ENCODE measurements at places on chromosomes 7 and 10.

- no peak for DNase-seq
Measured at GRCh38 chr7:147653456-147653855, 937.1 kb upstream of the C7orf33 start.

DNA sequence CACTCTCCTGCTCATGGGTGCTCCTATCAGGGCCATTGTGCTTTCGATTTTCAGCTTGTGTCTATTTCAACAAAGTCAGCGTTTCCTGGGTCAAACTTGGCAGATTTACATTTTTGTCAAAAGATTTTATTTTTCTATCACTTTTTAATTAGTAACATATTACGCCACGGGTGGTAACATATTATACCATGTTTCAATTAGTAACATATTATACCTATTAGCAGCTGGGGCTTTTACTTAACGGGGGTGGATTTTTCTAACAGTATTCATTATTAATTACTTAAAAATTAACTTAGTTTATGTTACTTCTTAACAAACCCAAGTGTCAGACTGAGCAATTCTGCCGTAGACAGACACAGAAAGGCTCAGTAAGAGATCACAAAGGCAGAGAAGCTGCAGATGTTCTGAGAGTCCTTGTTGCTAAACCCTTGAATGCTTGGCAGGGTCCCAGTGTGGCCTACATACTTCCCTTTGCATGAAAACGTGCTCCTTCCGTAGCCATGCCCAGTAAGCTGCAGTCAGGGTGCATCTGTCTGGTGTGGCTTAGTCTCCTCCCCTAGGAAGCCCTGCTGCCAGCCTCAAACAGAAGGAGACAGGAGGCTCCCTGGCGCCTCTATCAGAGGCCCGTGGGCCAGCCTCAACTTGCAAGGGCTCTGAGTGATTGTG, 263.1 kb upstream of the CXCL12 start:
- DNase-seq = no peak

- peak; percentile 41 for DNase-seq
Measured at GRCh38 chr7:25259487-25260243, 31.4 kb upstream of the NPVF start.

DNA sequence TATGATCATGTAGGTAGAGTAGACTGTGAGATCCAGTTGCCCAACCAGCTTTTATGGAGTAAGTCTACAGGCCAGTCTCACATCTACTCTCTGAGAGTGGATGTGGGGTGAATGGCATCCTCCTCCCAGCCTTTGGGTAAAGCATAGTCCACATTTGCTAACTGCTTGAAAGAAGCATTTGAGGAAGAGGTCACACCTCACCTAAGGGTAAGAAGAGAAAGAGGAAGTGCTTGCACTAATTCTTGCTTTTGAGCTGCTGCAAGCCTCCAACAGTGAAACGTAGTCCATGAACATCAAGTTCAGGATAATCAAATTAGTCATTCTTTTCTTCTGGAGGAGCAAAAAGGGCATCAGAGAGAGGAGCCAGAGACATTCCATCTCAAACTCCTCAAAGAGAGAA, 93.9 kb upstream of the AGR3 start:
- DNase-seq = no peak

DNA sequence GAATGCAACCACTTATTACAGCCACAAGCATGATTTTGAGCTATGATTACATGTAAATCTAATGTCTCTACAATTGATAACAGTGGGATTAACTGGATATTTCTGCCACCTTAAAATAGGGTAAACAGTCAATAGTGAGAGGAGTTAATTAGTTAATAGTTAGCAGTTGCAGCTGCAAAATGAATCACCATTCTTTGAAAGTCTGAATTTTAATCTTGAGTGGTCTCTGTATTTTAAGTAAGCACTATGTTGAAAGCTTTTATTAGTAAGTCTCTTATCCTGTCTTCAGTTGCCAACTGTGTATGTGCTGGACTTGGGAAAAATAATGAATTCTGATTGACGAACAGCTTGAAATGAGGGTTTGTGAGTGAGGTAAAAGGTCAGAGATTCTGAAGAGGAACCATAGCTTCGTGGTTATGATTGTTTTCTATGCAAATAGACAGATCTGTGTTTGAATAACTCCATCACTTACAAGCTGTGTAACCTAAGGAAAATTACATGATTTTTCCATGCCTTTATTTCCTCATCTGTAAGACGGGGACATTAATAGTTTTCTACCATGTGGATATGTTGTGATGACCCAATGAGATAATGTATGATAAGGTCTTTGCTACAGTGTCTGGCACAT, 75.2 kb downstream of the RNLS start:
- DNase-seq = no peak

GRCh38 chr10:118953598-118954393, 75.7 kb upstream of the NANOS1 start:
- no peak for DNase-seq

- DNase-seq = no peak
Measured at GRCh38 chr7:138483531-138483930, 23.5 kb downstream of the TRIM24 start.

- no peak for DNase-seq
Measured at GRCh38 chr10:27285093-27285492, 44.5 kb upstream of the ACBD5 start.

DNA sequence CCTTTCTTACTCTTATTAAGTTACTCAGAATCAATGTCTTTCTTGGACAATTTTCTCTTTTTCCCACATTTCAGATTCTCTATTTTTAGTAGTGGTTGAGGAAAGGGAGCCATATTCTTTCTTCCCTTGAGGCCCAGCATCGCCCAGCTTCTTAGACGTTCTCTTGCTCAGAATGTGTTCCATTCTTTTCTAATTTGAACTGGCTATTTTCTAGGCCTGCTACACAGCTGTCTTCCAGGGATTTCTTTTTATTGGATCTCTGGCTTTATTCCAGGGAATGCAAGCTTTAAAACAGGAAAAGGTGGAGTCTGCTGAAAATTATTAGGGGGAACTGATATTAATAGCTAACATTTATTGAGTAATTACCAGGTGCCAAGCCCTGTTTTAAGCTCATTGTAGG, 58.3 kb downstream of the WIPF3 start:
- no peak for DNase-seq

DNA sequence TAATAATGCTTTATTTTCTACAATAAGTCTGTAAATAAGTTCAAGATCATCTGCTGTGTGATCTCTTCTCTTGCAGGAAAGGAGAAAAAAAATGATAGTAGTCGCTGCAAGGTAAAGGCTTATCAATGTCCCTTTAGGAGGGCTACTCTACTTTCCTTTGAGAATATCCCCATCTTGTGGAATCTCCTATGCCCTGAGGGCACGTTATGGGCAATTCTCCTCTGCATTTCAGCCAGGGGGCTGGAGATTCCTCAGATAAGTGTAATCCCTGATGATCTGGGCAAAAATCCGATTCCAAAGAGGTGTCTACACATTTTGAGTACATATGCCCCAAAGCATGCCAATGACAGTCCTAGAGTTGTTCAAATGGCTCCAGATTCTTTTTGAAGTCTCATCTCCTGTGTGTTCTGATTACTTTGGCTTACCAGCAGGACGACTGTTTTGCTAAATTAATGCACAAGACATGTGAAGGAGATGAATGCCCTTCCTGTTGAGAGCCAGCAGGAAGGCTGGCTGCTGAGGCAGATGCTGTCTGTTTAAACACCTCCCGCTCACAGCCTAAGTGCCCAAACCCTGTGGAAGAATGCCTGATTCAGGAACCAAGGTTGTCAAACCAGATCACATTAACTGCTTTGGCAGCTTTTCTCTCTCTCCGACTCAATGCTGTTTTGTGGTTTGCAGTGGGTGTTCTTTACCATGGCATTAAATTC, 171.2 kb upstream of the COL1A2 start:
- DNase-seq = no peak

DNA sequence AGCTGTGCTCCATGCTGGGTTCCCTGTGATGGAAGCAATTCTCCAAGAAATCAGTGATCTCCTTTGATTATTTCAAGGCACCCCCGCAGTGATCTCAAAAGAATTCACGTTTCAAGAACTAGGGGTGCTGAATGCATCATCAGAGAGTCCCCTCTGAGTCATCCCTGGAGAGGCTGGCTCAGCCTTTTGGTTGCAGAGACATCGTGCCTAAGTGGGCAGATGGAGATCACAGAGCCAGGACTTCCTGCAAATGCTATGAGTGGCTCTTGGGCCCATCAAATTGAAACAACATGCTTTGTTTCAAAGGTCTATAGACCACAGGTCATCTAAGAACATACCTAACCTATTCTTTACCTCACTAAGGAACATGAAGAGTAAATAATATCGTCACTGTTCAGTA, 41.5 kb upstream of the PLEKHA1 start:
- DNase-seq = no peak

- no peak for DNase-seq
Measured at GRCh38 chr7:128530855-128531104, 54.2 kb downstream of the METTL2B start.

- no peak for DNase-seq
Measured at GRCh38 chr7:33039257-33039902, 23.2 kb downstream of the NT5C3A start.

DNA sequence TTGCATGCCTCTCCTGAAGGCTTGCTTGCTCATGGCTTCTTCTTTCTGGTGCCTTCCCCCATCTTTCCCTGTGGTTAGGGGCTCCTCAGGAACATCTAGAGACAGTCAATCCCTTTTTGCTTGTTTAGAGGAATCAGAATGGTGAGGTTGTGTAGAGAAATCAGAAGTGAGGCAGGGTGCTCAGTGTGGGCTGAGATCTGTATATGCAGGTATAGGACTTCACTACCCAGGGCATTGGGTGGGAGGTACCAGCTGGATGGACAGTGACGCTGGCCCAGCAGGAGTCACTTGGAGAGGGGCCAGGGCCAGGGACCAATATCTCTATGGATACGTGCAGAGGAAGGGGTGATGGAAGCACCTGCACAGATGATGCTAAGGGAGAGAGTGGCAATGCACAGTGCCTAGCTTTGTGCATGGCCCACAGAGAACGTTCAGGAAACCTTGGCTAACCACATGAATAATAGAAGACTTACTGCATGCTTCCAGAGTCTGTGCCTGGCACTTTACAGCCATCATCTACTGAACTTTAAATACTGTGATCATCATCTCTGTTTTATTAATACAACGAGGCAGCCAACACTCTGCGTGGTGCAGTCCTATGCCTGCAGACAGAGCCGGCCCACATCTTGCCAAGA, 255.2 kb downstream of the ABCA13 start:
- no peak for DNase-seq

- no peak for DNase-seq
Measured at GRCh38 chr7:151652111-151652510, 132.4 kb upstream of the RHEB start.

DNA sequence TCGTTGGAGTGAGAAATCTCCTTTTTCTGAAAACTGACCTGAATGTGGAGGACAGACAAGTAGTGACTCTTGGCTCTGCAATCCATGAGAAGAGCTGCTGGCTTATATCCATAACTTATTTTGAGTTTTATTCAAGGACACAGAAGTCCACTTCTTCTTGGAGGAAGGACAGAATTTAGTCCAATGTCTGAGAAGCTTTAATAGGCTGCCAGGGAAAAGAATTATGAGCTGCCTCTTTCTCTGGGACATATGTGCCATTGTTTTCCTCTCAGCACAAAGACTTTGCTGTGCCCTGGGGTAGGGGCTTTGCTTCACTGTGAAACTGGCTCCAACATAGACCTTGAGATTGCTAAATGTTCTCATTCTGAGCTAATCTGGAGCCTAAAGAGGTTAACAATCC, 20.5 kb upstream of the AOC1 start:
- DNase-seq = no peak

Measured in T follicular helper cell (primary cell).